H9 (cell line): ENCODE measurements at places on chromosomes 12 and 14. TPM values are rescaled to one million over a fixed set of nuclear protein-coding genes. Genes with fewer than 3 reads are reported as not detected.

DNA sequence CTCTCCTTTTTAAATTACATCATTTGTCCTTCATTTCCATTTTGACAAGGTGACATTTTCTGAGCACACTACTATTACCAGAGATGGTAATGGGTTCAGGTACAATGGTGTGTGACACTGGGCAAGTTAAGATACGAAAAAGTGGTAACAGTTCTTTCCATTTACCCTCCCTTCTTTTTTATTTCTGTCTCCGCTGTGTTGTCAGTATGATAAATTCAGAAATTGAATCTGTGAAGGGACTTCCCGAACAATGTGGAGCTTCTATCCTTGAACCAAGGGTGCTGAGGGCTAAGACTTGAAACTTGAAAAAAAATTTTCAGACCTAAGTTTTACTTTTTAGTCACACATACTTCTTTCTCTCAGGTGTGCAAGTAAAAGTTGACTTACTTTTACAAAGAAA, 103.7 kb downstream of the ERC1 start:
- DNase-seq = no peak

The CLEC4C gene
- 0.26 TPM in 2 replicates for total RNA-seq

- no peak for DNase-seq
These were observed 50.9 kb downstream of the IGF1 start for GRCh38 chr12:102429211-102430154.

- DNase-seq = no peak
These were observed 407.8 kb upstream of the RGS6 start for GRCh38 chr14:71524320-71524982.

DNA sequence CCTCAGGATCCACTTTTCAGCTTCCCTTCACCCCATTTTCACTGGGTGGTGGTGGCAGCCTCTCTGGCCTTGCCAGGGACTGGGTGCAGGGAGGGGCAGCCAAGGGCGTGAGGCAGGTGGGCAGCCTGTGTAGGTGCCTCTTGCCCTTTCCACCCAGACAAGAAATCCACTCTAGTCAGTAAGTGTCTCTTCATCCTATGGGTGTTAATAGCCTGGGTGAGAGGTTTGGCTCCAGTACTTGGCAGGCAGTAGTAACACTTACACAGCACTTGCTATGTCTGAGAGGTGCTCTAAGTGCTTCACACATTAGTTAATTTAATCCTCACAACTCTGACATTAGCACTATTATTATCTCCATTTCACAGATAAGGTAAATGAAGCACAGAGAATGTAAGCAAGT, 171.9 kb downstream of the EMP1 start:
- DNase-seq = no peak

The ANO4 gene
- 5.7 and 6.1 TPM in 2 replicates for total RNA-seq

The TMTC3 gene
- 37.7 and 40.1 TPM in 2 replicates for total RNA-seq

- DNase-seq = peak; percentile 71
These were observed 27.5 kb downstream of the TCHP start for GRCh38 chr12:109927622-109928021.

GRCh38 chr12:124282287-124282686, 12.6 kb upstream of the RFLNA start:
- DNase-seq = no peak

The GDF3 gene
- total RNA-seq = 9.1 and 9.9 TPM in 2 replicates

The GALNT8 gene
- total RNA-seq = 5.4 and 5.9 TPM in 2 replicates

The TAC3 gene
- total RNA-seq = 4.4 and 6.2 TPM in 2 replicates

DNA sequence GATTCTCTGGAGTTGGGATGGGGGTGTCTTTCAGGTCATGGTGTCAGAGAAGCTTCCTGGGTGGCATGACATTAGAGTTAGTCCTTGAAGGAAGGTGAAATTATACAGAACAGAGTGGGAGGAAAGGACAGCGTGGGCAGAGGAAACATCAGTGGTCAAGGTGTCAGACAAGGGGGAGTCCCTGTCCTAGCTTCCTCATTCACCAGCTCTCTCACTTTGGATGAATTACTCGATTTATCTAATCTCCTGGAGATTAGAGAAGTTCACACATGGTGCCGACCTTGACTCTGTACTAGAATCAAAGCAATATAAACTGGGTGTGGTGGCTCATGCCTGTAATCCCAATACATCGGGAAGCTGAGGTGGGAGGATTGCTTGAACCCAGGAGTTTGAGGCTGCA, 492.9 kb downstream of the VRK1 start:
- DNase-seq = no peak

The CMKLR1 gene
- 0.66 and 0.83 TPM in 2 replicates for total RNA-seq

GRCh38 chr12:84506282-84506681, 406.3 kb downstream of the SLC6A15 start:
- no peak for DNase-seq

The RPS6KA5 gene
- total RNA-seq = 3.7 and 3.8 TPM in 2 replicates

The PARPBP gene
- total RNA-seq = 29.0 and 32.1 TPM in 2 replicates

GRCh38 chr14:100824091-100824551, 1.8 kb upstream of the MEG3 start:
- peak; percentile 77 for DNase-seq

The BDKRB2 gene
- total RNA-seq = 0.13 and 0.15 TPM in 2 replicates

- no peak for DNase-seq
These were observed 124.5 kb upstream of the TBX5 start for GRCh38 chr12:114530417-114530816.

DNA sequence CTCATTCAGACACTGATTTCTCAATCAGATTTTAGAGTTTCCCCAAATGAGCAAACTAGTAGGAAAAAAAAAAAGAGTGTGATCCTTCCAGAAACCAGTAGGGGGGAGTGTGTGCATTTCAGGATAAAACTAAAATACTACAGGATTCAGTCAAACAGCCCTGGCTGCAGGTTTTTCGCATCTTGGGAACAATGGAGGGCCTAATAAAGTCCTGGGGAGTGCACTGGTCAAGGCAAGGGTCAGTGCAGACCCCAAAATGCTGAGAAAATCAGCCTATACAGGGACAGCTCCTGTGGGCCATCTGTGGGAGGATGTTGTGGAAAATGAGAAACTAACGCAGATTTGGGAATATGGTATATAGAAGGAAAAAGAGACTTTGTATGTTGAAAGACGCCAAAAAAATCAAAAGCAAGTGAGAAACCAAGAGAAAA, 22.2 kb upstream of the ABCD4 start:
- DNase-seq = peak; percentile 43

GRCh38 chr14:39755269-39755878, 323.1 kb upstream of the FBXO33 start:
- no peak for DNase-seq

The PRMT5 gene
- 141 and 147 TPM in 2 replicates for total RNA-seq

GRCh38 chr12:3304436-3305165, 186.4 kb upstream of the PRMT8 start:
- no peak for DNase-seq

The CIDEB gene
- total RNA-seq = not detected in 2 replicates

DNA sequence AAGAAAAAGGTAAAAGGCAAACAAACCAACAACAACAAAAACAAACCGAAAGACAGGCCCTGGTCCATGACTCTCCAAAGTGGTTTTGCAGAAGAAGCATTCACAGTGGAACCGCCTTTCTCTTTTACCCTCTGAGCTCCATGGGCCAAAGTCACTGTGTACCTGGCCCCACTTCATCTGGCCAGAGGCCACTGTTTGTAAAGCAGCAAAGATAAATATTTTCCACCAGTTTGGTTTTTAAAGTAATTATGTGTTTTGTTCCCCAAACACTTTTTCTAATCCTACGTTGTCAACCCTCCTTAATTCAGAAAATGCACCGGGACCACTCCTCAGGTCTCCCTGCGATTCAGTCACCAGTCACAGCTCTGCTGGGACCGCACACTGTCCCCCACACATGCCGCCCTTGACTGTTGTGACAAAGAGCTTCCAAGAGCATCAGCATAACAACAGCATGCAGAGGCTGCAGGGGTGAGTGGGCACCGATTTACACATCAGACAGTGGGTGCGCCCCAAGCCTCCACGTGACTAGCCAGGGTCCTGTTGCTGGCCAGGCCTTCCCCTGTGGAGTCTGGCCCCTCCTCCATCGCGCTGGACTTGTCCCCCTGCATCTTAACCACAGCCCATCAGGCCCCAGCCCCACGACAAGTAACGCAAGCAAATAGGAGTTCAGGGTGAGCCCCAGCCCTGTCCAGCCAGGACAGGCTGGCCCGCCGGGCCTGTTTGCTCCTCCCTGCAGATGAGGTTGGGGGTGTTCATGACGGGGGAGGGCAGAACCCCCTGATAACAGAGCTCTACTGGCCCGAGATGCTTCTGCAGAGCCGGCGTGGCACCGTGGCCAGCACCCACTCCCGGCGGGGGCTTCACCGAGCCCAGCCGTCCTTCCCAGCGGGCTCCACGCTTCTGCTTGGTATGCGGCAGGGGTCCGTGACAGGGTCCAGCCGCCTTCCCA, 65.2 kb upstream of the DIO3 start:
- peak; percentile 38 for DNase-seq

The FKBP4 gene
- 221 and 237 TPM in 2 replicates for total RNA-seq

- DNase-seq = peak; percentile 46
These were observed 1.4 kb downstream of the ATF1 start for GRCh38 chr12:50765095-50765911.

- no peak for DNase-seq
These were observed 30.4 kb downstream of the CAND1 start for GRCh38 chr12:67299526-67299925.

DNA sequence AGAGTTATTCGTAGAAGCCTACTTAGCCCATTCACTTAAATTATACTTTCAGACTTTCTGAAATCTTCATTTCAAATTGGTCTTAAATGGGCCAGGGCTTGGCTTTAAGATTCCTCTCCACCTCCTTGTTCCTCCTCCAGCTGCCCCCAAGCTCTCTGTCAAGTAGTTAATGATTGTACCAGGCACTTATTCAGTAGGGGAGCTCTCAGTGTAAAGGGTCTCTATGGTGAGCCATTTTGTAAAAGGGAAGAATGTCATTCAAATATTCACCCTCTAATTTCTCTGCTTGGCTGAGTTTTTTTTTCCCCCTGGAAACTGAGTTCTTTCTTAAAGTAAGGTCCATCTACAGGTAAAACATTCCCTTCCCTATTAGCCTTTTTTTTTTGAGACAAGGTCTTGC, 96.6 kb downstream of the SUDS3 start:
- no peak for DNase-seq

- no peak for DNase-seq
These were observed 288.7 kb downstream of the NAV3 start for GRCh38 chr12:78119351-78119918.

- DNase-seq = no peak
These were observed 557 bp downstream of the COPS7A start for GRCh38 chr12:6724409-6724797.
